ENCODE measurements at places on chromosomes 13 and 19. TPM values are rescaled to one million over a fixed set of nuclear protein-coding genes. Genes with fewer than 3 reads are reported as not detected.

- no peaks in the 10 kb centered on the region for H3K36me3 ChIP-seq
- no peak overlapping the region for H3K27ac ChIP-seq
- H3K4me3 ChIP-seq, result no peak overlapping the region
These were observed 2.4 kb downstream of the SLC8A2 start for GRCh38 chr19:47469363-47469700.

LRRC4B gene
- total RNA-seq, result not detected

- no peaks in the 10 kb centered on the region for H3K36me3 ChIP-seq
- peaks cover 71% of the 10 kb centered on the region for H3K27me3 ChIP-seq
- H3K4me1 ChIP-seq, result no peaks in the 10 kb centered on the region
- no peak for DNase-seq
- H3K27ac ChIP-seq, result no peak overlapping the region
These were observed 16.2 kb downstream of the ZIC2 start for GRCh38 chr13:99997702-99998214.

DNA sequence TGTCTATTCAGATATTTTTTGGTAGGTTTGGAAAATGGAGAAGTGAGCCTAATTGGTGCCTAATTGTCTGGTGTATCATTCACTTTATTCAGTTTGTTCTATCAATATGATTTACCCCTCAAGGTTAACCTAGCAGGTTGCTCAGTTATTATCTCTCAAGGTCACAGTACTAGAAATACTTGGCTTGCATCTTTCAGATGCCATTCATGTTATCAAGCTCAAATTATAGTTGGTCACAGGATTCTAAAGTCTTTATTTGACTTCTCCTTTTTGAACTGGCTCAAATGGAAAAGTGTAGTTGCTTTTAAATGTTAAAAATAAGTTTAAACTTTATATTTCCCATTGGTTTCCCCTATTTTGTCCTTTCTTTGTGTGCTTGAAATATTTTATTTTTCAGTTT lies 2.6 kb downstream of the KCNRG start:
- H3K27ac ChIP-seq, result no peak overlapping the region
- H3K36me3 ChIP-seq, result peaks cover 22% of the 10 kb centered on the region
- no peak overlapping the region for H3K4me3 ChIP-seq
- H3K4me1 ChIP-seq, result peaks cover 6% of the 10 kb centered on the region
- no peaks in the 10 kb centered on the region for H3K27me3 ChIP-seq

GRCh38 chr13:85974608-85975366 lies 175.6 kb upstream of the SLITRK6 start:
- DNase-seq, result no peak
- H3K27ac ChIP-seq, result no peak overlapping the region
- no peaks in the 10 kb centered on the region for H3K36me3 ChIP-seq
- no peaks in the 10 kb centered on the region for H3K27me3 ChIP-seq
- H3K4me3 ChIP-seq, result no peak overlapping the region
- H3K4me1 ChIP-seq, result no peaks in the 10 kb centered on the region

GPR18 gene
- not detected for total RNA-seq

GRCh38 chr19:17104679-17105078 lies 29.1 kb downstream of the MYO9B start:
- H3K27me3 ChIP-seq, result no peaks in the 10 kb centered on the region
- peaks cover 41% of the 10 kb centered on the region for H3K36me3 ChIP-seq
- no peak for DNase-seq
- H3K27ac ChIP-seq, result no peak overlapping the region
- H3K4me1 ChIP-seq, result peaks cover 7% of the 10 kb centered on the region

GRCh38 chr19:35860436-35860817 lies 3.7 kb downstream of the KIRREL2 start:
- no peak overlapping the region for H3K4me3 ChIP-seq
- no peak overlapping the region for H3K27ac ChIP-seq
- H3K27me3 ChIP-seq, result peaks cover 74% of the 10 kb centered on the region

- H3K4me1 ChIP-seq, result no peaks in the 10 kb centered on the region
- no peak overlapping the region for H3K4me3 ChIP-seq
- no peaks in the 10 kb centered on the region for H3K36me3 ChIP-seq
- no peak for DNase-seq
These were observed 328 bp downstream of the CYP4F12 start for GRCh38 chr19:15673176-15673654.

Data from IMR-90 (cell line).